ENCODE measurements at places on chromosomes 6 and 20.

- no peak for DNase-seq
Measured at GRCh38 chr6:122790423-122791309, 1.6 kb downstream of the SMPDL3A start.

- DNase-seq: no peak
Measured at GRCh38 chr20:17712201-17712600, 12.4 kb downstream of the BANF2 start.

GRCh38 chr6:154447954-154448353, 62.5 kb downstream of the CNKSR3 start:
- no peak for DNase-seq

DNA sequence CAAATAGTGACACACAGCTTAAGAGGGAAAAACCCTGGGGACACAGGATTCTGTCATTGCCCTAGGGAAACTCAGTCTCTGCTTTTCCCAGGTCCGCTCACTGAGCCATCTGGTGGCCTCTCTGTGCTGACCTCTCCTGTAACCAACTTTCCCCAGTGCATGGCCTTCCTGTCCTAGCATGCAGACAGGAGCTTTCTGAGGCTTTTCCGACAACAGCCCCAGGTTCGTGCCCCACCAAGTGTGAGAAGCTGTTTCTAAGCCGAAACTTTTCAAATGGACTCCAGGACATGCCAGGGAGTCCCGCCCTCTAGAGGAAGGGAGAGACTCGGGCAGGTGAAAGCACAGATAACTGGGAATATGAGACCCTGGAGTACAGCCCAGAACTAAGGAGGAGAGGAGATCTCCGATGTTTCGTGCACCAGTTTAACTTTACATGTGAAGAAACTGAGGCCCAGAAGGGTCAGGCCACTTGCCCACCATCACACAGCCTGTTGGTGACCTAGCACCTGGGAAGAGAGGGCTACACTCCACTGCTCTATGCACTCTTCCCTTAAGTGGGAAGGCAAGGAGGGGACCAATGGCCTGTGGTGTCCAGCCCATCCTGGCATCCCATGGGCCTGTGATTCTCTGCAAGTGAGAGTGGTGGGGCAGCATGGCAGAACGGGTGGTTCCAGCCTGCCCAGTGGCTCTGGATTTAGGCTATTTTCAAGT, 46.2 kb downstream of the RPP40 start:
- DNase-seq: no peak

DNA sequence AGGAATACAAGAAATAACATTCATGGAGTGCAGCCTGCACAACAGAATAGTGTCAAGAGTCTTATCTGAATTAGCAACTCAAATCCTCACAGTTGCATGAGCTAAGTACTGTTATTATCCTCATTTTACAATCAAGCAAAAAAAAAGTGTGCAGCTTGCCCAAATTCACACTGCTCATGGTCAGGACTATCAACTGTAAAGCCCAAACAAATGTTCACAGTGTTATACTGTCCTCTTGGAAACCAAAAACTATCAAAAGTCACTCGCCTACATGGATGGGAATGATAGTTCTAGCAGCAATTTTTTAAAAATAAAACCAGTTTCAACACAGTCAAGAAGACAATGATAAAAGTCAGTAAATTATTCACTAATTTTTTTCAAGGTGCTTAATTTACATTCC, 114.6 kb upstream of the HSF2 start:
- DNase-seq: no peak

GRCh38 chr6:6542357-6542756, 46.2 kb upstream of the LY86 start:
- no peak for DNase-seq

DNA sequence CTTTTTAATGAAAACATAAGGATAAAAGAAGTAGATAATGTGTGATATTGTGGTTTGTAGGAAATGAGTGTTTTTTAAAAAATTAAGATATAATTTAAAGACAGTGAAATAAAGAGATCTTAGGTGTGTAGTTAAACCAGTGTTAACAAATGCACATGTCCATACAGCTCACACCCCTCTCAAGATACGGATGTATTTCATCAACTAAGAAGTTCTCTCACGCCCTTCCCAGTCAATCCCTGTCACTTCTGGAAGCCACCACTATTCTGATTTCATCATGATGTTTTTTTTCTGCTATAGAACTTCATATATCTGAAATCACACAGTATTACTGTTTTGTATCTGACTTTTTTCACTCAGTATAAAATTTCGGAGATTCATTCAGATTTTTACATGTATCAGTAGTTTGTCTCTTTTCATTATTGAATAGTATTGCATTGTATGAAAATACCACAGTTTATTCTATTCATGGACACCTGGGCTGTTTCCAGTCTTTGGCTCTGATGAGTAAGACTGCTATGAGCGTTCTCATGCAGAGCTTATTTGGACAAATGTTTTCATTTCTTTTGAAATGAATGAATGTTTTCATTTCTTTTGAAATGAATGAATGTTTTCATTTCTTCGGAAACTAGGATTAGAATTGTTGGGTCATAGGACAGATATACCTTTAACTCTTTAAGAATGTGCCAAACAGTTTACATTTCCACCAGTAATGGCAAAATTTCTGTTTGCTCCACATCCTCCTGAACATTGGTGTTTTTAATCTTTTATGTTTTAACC, 49.7 kb upstream of the ELOVL5 start:
- no peak for DNase-seq

DNA sequence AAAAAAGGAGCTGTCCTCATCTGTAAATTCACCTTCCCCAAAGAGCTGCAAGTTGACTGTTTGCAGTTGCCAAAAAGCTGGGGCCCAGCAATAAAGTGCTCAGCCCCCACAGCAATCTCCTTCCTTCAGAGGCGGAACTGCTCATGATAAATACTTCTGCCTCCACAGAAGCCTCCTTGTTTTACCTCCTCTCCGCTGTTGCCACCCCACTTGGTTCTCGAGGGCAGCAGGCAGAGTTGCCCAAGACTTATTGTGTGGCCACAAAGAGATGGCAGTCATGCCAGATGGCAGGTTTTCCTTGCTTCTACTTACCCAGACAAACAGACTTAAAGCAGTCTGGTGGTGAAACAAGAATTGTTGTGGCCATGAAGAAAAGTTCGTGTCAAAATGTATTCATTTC, 66.3 kb downstream of the SLX4IP start:
- DNase-seq: no peak

DNA sequence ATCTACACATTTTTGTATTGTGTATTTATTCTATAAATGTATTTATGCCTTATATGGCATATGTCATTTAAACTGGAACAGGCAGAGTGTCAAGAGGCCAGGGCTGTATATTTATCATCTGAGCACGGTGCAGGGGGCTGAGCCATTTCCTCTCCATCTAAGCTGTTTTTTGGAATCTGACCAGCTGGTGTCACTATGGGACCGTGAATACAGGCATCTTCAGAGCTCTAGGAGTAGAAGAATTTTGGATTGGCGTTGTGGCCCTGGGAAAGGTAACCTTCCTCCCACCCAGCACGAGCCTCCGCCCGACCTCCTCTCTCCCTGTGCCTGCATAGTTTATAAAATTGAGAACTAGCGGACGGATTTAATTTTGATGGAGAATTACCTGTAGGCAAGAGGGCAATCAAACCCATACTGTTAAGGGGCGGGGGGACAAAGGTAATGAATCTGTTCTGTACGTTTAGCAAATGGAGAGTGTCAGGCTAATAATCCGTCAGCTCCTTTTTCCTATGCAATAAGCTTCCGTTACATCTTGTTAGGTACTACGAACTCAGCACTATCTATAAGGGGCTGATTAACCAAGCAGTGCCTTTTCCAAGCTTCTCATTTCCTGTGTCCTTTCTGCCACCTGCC, 29.0 kb upstream of the EEF1E1 start:
- peak; percentile 31 for DNase-seq

DNA sequence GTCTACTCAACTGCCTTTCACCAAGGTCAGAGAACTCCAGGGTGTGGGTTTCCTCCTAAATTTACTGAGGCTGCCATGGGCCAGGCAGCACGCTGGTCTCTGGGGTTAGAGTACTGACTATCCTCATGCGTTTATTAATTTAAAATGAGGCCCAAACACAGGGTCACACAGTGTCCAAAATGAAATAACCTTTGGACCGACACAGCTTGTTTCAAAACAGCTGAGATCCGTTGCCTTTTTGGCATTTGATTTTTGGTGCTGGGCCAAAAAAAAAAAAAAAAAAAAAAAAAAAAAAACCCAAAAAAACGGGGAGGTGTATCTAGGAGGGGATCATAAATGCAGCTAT, 14.6 kb upstream of the TOX2 start:
- no peak for DNase-seq

DNA sequence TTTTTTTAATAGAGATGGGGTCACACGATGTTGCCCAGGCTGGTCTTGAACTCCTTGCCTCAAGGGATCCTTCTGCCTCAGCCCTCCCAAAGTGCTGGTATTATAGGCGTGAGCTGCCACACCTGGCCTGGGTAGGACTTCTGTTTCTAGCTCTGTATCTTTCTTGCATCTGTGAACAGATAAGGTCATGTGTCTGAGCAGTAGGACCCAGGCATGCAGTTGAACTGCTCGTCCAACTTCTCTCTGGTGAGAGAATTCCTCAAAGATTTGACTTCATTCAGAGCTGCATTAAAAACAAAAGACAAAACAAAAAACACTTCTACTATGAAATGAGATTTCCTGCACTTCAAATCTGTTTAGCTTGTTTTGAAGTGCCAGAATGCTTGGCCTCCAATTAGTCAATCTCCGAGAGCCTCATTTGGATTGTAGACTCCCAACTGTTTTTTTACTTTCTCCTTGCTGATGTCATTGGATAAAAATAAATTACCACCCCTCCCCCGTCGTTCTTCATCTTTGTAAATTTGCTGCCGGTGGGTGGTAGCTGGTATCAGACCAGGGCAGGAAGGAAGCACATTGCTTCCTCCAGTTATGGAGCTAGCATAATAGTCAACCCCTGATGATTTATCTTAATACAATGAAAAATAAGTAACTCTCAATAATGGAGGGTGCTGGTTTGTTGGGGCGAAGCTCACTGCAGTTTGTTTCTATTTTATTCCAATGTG, 17.6 kb downstream of the CD109 start:
- DNase-seq: no peak

GRCh38 chr6:37141281-37142049, 28.5 kb upstream of the PIM1 start:
- no peak for DNase-seq

DNA sequence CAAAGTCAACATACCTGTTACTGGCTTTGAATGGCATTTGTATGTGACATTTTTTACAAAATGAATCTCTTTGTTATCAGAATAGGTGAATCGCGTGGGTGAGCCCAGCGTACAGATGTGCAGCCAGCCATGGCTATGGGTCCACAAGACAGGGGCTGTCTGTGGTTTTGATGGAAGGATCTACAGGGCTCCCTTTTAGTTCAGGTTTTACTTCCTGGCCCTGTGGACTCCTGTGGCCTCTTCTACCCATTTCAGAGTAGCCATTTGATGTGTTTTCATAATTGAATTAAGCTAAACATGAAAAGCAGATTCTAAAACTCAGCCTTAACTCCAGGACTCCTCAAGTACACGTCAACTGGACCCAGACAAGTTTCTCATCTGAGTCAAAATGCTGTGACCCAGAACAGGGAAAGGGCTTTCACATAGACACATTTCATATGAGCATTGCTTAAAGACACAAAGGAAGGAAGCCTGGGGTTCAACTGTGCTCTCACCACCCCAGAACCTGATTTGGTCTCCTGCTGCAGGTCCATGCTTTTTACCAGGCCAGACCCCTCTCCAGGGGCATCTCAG, 105.3 kb upstream of the NAA20 start:
- no peak for DNase-seq

DNA sequence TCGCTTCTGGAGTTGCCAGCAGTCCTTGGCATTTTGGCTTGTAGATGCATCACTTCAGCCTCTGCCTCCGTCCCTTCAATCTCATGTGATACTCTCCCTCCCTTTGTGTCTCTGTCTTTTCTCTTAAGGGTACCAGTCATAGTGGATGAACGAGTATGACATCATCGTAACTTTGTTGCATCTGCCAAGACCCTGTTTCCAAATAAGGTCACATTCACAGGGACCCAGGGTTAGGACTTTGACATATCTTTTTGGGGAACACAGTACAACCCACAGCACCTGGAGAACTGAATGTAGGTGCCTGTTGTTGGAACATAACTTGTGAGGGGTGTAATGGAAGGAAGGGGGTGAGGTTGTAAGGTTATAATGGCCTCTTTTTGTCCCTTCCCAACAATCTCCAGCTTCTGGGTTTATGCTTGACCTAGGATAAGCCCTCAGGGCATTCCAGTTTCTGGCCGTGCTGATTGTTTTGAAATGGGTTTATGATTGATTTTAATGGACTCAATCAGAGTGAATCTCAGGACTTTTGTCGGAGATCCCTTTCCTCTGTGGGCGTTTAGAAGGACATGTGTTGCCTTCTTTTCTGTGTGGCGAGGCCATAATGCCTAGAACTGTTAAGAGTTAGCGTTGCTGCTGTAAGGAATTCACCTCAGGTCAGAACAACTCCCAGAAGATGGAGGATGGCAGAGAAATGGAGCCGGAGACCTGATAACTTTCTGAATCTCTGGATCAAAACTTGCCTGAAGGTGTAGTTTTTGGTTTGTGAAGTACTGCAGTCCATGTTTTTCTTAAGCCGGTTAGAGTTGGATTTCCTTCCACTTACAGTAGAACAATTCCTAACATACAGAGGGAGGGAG, 9.2 kb downstream of the ATRN start:
- no peak for DNase-seq

DNA sequence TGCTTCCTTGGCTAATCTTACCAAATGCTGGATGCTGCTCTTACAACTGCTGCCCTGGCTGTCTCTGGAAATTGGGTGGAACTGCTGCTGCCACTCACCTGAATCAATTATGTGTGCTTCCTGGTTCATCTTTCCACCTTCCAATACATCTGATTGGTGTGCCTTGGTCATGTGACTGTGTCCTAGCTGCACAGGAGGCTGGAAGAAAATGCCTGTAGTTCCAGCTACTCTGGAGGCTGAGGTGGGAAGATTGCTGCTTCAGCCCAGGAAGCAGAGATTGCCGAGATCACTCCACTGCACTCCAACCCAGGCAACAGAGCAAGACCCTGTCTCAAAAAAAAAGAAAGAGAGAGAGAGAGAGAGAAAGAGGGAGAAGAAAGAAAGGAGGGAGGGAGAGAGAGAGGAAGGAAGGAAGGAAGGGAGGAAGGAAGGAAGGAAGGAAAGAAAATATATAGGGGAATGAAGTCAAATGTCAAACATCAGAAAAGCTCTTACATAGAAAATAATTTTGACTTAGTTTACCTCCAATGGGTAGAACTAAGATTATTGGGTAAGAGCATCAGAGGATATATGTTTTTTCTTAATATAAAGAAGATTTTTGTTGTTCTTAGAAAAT, 14.1 kb upstream of the PPARD start:
- no peak for DNase-seq

GRCh38 chr6:112330071-112330878, 16.9 kb upstream of the RFPL4B start:
- no peak for DNase-seq

GRCh38 chr20:37914672-37915433, 11.9 kb downstream of the VSTM2L start:
- DNase-seq: peak; percentile 14

- DNase-seq: no peak
Measured at GRCh38 chr6:135972586-135972985, 121.1 kb downstream of the PDE7B start.

All from stimulated activated CD4-positive, alpha-beta T cell treated with anti-CD3 and anti-CD28 coated beads, Interleukin-2, amount 100 ng/mL, for 24 hours (primary cell).